ENCODE measurements at places on chromosomes 3 and 15. TPM values are rescaled to one million over a fixed set of nuclear protein-coding genes. Genes with fewer than 3 reads are reported as not detected.

Gene TF
- total RNA-seq, result 0.93 TPM

Gene ZNF662
- 1.7 TPM for total RNA-seq

Gene COMMD2
- 25.0 TPM for total RNA-seq

Gene SNX4
- total RNA-seq, result 32.2 TPM

Gene RASGRF1
- not detected for total RNA-seq

Gene TNK2
- 78.1 TPM for total RNA-seq

DNA sequence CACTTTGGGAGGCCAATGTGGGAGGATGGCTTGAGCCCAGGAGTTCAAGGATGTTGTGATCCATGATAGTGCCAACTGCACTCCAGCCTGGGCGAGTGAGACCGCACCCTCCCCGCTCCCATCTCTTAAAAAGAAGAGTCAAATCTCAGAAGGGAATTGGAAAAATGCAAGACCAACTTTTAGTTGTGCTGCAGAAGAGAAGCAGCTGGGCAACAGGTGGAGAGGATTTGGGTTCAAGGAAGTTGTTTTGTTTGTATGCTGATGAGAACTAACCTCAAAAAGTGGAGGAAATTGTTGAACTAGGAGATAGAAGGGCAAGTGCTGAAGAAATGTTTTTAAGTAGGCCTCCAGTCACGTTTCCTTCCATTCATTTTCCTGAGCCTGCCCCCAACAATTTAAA, 12.8 kb upstream of the PDCD7 start:
- no peak for DNase-seq

DNA sequence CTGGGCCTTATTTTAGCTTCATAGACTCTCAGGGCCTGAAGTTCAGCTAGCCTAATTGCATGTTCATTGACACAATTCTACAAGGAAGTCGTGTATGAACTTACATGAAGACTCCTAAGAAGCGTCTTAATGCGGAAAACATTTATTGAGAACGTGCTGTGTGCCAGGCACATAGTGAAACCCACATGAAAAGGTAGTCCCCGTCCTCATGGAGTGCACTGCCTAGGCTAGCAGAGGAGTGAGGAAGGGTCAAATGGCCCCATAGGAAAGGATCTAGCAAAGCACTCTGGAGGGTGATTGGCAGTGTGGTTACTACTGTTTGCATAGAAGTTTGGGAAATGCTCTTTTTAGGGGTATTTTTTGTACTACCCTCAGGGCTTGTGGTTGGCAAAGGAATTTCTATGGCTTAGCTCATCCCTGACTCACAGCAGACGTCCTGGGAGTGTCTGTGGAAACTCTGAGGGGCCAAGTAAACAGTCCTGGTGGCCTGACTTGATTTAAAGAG, 854 bp upstream of the NPTN start:
- no peak for DNase-seq

- DNase-seq, result no peak
Measured at GRCh38 chr3:68953816-68954444, 21.6 kb upstream of the TAFA4 start.

DNA sequence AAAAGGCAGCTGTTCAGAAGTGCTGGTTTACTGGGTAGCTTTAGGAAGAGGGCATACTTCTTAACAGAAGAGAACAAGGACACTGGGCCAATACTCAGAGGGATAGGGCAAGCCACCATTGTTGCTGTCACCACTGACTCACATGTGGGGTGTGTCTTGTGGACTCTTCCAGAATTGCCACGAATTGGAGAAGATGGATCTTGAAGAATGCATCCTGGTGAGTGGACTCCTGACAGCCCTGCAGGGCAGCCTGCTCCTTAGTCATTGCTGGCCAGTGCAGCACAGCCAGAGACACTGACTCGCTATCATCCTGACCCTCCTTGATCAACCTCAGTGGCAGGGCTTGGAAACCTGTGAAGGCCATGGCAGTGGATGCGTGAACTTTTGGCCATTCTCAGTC, 62.3 kb downstream of the UBP1 start:
- no peak for DNase-seq

GRCh38 chr3:149373235-149374125, 4.0 kb downstream of the TM4SF1 start:
- no peak for DNase-seq

GRCh38 chr3:183489455-183490210, 61.2 kb upstream of the MCF2L2 start:
- no peak for DNase-seq

DNA sequence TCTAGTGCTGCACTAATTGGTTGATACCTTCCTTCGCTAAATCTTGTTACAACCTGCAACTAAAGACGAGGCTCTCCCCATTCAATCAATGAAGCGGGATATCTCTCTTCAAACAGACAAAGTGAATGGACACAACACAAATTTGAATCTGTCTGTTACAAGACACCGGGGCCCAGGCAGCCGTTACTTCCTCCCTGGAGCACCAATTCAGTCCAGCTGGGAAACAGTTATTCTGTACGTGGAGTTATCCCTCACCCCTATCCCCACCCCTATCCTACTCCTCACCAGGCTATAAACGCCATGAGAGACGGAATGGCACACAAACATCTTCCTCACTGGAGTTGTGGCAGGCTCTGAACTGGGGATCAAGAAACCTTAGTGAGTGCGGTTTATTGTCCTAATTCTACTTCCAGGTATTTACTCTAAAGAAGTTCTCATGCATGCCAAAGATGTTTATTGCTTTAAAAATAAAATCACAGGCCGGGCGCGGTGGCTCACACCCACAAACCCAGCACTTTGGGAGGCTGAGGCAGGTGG, 181.8 kb downstream of the FOXP1 start:
- no peak for DNase-seq

DNA sequence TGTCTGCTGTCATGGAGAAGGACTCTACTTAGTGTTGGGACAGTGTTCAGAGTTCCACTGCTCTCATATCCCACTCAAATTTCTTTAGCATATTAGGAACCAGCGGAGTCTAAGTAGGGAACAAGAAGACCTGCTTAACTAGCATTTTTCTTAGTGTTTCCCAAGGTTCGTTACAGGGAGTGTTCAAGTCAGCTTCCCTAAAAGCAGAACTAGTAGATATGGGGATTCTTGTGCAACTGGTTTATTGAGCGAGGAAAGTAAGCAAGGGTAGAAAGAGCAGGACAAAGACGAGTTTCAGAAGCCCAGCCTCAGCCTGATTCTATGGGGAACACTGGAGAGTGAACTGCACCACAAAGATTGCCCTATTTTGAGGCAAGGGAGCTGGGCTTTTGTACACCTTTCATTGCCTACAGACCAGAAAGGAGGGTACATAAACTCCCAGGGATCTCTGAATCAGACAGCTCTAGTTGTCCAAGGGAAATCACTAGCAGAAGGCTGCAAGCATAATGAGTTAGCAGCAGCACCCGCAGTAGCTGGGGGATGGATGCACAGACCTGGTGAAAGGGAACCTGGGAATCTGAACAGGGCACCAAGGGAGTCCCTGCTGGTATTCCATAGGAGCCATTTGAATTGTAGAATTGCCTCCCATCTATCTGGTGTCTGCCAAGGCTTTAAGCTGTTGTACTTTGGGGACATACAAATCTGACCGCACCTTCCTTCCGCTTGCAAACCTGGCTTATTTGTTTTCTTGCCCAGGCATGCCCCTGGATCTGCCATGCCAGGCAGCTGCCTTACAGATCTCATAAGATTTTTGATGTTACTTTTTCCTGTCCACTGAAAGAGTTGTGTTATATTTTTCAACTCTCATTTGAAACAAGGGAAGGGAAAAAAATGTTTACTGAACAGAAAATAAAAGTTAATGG, 15.1 kb downstream of the CMTM7 start:
- no peak for DNase-seq

DNA sequence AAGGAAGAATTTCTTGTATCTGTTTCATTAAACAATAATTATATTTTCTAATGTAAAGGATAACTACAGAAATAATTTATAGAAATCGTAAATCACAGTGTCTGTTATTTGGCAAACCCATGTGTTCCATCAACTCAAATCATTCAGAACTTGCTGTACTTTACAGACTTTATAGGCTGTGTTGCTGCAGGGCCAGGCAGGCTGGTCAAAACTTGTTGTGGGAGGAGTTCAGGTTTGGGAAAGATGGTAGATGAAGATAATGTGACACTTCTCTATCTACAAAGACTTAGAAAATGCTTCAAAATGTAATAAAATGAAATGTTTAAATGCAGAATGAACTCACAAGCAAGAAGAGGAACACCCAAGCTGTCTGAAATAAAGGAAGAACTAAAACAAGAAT, 183.4 kb downstream of the SEMA6D start:
- no peak for DNase-seq

GRCh38 chr15:62883938-62884479, 158.5 kb upstream of the TPM1 start:
- DNase-seq, result no peak

DNA sequence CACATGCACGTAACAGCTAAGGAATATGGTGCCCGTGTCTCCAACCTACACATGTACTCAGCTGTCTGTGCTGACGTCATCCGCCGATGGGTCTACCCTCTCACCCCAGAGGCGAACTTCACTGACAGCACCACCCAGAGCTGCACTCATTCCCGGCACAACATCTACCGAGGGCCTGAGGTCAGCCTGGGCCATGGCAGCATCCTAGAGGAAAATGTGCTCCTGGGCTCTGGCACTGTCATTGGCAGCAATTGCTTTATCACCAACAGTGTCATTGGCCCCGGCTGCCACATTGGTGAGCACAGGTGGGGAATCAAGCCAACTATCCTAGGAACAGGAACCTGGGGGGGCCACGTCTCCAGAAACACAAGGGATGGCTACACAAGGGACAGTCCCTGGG, 5.3 kb downstream of the EIF2B5 start:
- DNase-seq, result no peak

DNA sequence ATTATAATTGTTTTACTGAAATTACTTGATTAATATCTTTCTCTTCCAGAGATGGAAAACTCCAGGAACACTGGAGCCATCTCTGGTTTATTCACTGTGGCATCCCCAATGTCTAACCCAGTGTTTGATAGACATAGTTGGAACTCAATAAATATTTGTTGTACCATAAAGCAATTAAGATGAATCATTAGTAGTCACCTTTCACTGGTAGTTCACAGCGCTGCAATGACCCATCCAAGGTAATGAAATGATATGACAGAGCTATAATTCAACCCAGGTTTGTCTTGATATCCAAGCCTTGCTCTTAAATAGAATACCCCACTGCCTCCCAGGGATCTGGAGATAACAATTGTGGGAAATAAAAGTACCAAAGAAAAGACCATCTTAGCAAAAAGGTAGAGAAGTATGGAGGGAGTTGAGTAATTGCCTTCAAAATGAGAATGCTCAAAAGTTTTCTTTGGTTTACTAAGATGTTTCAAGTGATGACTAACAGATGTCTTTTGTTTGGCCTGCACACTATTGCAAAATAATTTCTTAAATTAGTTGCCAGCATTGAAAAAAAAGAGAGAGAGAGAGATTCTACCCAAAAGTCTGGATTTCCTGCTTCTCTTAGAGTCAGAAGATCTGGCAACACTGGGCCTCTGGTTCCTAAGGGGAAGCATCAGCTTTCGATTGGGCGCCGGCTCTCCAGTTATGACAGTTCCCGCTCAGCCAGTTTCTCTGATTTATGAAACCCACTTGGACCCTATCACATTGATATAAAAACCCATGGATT, 348.5 kb downstream of the ERC2 start:
- DNase-seq, result no peak

DNA sequence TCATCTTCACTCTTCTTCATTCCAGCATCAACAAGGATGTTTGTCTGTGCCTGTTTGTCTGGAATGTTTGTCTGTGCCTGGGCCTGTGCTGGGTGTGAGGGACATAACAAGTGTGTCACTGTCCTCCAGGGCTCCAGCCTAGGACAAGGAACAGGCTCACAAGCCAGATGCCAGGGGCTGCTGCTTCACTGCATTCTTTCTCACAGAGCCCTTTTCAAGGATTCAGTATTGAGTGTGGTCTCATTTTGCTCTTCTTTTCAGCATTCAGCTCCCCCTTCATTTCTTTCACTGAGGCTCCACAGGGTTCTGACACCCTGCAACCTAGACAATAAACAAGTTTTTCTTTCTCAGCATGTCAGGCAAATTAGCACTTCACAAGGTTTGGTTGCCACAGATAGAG, 43.6 kb upstream of the KY start:
- DNase-seq, result no peak

- DNase-seq, result no peak
Measured at GRCh38 chr3:54515441-54516213, 393.3 kb downstream of the CACNA2D3 start.

DNA sequence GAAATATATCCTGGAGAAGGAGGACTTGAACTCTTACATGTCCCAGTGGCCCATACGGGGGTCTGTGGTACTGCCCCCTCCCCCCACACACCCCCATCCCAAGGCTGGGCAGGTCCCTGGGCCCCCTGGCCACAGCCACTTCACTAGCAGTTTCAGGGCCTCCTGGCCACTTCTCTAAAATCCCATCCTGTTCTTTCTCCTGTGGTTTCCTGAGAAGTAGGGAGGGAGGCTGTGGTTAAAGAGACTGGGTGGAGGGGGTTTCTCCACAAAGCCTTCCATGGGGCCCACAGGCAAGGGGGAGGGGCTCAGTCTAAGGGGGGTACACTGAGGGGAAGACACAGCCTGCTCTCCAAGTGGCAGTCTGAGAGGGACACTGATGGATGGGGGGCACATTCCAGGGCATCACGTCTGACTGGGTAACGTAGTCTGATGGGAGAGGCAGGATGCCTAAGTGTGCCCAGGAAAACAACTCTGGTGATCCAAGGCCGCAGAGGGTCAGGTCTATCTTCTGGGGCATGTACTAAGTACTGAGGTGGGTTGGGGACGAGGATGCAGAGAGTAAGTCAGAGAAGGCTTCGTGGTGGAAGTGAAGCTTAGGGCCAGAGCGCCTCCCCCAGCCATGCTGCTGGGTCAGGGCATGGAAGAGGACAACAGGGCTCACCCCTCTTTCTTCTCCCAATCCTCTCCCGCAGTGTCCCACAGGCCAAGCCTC, 48.0 kb upstream of the C15orf39 start:
- no peak for DNase-seq

DNA sequence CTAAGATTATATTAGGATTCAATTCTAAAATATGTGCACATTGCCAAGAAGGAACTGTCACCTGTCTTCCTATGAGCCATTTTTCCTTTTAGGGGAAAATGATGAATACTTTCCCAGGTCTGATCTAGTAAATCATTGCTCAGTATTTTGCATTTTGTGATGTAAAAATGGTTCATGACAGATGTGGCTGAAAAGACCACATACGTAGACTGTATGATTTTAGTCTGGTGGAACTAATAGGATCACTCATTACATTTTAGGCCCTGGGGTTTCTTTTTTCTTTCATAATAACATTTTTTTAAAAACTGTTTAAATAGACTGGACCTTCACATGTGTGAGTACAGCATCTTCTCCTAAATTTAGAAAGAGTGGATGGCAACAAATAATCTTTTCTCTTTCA, 201.7 kb upstream of the MLF1 start:
- no peak for DNase-seq

DNA sequence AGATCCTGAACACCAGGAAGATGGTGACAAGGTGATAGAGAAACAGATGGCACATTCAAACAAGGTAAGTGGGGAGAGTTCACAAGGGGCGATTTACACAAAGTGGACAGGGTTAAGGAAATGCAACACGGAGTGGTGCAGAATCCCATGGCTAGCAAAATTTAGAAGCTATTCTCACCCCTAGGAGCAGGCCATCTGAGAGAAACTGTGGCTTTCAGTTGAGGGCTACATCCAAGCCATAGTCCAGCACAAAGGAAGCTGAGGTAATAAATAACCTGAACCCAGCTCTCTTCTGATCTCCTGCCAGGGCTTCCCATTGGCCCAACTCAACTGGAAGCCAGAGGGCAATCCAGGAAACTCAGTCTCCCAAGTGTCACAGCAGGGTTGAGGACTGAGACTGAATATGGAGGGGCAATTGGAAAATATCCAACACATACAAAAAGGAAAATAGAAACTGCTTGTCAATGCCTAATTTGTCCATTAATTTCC, 1.2 kb upstream of the ZNF445 start:
- DNase-seq, result no peak
